ENCODE measurements at places on chromosomes 5 and 9. TPM values are rescaled to one million over a fixed set of nuclear protein-coding genes. Genes with fewer than 3 reads are reported as not detected.

The KIF27 gene
- total RNA-seq: 2.2 TPM

The SAXO1 gene
- total RNA-seq: not detected

The CDKN2B gene
- 0.19 TPM for total RNA-seq

The SPINK5 gene
- not detected for total RNA-seq

The SH2D3C gene
- total RNA-seq: 23.5 TPM

The ANKRD18B gene
- total RNA-seq: not detected

The SIT1 gene
- 84.9 TPM for total RNA-seq

The MCTP1 gene
- 21.5 TPM for total RNA-seq

The OMD gene
- total RNA-seq: not detected

The ARL14EPL gene
- not detected for total RNA-seq

The VLDLR gene
- total RNA-seq: 0.92 TPM

The PLPP7 gene
- 0.72 TPM for total RNA-seq

DNA sequence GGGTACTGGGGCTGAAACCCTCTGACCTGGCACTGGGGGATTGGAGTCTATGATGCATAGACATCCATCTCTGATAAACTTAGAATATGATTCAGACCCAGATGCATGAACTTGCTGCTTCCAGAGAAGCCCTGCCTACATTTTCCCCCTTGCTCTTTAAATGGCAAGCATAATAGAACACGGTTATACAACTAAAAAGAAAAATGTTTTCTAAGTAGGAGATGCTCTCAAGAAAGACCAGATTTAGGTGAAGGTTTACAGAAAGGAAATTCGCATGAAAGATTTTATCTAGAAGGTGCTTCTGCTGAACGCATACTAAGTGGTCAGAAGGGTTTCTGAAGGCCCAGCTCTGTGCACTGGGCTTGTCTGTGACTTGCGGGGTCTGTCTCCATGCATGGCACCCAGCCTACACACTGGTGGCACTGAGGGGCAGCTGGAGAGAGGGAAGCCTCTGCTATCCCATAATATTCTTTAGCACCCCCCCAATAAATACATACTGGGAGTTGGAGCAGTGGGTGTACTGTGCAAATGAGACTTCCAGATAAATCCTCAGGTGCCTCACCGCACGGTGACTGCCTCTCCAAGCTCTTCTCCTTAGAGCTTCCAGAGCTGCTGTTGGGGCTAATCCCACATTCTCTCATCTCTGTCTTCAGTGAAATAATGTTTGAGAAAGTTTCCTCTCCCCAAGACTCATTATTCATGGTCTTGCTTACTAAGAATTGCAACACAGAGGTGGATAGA lies 114.6 kb downstream of the FSTL4 start:
- no peak for DNase-seq

GRCh38 chr9:116952436-116952810 lies 265.3 kb downstream of the TRIM32 start:
- DNase-seq: no peak

DNA sequence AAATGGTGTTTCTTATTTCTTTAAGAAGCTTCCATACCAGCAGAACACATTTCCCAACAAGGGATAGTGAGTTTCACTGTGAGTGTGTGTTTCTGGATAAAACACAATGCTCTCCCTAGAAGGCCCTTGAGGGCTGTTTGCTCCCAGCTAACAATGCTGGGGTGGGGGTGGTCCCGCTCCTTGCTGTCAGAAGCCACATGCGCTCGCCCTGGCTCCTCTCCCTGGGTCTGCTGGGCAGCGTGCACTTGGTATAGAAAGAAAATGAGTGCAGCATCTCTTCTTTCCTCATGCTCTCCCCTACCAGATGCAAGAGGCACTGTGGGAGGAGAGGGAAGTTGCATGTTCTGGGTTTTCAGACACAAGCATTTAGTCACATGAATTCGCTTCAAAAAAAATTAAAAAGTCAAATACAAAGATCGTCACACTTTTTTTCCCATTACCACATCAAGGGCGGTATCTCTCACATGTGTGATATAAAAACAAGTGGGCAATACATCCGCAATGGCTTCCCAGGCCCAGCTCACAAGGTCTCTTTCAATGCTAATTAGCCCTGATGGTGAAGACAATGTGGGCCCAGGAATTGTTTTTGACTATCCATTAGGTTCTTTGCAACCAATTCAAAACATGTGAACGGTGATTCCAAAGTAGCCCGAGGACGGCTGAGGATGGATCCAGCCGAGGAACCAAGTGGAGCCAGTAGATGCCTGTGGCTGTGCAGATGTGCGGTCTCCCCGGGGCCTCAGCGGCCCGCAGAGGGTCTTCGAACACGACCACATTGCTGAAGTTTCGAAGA lies 603.6 kb downstream of the IRX1 start:
- no peak for DNase-seq

DNA sequence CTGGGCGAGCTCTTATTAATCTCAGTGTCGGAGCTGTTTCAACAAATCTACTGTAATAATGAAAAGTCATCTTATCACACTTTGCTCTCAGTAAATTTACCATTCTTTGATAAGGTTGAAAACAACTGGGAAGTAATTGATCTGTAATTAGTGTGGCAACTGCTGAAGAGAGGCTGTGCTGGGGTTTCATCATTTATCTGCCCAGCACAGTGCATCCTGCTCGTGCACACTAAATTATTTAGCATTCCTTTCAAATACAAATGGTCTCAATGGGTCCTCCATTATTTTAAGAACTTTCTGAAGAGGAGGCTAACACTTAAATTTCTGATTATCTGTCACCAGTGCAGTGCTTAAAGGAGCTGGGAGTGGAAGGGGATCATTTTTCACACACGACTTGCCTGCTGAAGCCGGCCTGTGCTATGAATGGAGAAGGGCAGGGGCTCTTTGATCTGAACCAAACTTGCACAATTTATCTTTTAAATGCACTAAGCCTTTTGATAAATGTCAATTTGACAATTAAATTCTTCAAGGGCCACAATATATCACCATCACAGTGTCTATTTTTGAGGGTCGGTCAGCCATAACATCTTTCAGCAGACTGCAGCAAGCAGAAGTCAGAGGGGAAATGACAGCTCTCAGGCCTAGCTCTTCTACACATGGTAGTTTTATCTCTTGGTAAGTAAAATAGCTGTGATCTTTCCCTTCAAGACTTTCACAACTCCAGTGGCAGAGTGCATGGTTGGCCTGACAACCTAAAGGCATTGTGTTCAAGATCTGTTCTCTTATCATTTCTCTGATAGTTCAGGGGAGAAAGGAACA lies 106.4 kb upstream of the EFNA5 start:
- DNase-seq: no peak

GRCh38 chr5:137743031-137743640 lies 7.2 kb upstream of the KLHL3 start:
- no peak for DNase-seq

DNA sequence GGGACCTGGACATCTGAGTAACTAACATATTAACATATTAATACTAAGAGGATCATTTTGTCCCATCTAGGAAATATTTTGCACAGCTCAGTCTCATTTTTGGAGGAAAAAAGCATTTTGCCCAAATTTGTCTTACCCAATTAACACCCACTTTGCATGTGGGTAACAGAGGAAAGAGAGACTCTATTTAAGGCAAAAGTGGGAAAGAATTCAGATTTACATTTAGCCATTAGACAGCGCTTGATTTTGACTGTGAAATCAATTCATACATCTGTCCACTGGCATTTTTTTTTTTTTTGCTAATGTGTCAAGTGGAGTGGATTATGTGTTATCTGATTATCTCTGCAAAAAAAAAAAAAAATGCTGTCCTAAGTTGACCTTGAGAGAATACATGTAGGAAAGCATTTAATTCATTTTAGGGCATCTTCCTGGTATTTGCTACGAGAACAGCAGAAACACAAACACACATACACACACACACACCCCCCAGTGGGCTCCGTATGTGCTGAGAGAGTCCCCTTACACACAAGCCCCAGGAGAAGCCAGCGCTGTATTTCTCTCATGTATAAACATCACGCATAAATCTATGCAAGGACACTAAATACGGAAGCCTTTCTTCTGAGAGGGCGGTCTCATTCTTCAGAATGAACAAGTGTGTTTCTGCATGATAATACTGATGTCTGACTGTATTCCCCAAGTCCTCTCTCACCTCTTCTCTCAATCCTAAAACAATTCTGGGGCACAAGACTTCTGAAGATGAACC lies 202.0 kb upstream of the KLF9 start:
- DNase-seq: no peak

DNA sequence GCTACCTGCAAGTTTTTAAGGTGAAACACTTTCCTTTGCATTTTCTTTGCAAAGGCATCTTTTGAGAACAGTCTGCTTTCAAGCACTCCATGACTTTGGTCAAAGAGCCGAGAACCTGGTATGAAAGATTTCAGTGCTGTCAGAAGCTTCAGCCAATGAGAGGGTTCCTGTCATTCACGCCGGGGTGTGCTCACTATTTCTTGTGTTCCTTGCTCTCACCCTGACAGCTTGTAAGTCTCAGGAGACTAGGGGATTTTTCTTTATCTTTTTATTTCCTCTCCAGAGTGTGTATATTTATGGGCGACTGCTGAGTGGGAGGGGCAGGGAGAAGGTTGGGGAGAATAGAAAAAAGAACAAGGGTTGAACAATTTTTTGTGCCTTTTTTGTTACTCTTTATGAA lies 334.0 kb downstream of the PSAT1 start:
- no peak for DNase-seq

DNA sequence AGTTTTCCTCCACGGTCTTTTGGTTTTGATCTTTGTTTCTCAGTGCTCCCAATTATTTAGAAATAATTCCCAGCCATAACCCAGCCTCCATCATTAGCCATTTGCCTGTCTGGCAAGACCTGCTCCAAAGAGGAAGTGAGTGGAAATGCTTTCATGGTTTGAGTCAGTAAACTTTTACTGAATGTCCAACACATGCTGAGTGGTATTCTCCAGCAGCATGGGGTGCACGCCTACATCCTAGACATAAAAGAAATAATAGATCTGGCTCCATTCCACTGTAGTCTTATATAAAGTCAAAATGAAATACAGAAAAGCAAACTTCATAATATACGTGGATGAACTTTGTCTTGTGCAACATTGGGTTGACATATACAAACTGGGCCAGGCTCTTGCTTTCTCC lies 757.2 kb downstream of the TLE1 start:
- no peak for DNase-seq

GRCh38 chr5:143682246-143682905 lies 129.6 kb upstream of the HMHB1 start:
- DNase-seq: no peak

DNA sequence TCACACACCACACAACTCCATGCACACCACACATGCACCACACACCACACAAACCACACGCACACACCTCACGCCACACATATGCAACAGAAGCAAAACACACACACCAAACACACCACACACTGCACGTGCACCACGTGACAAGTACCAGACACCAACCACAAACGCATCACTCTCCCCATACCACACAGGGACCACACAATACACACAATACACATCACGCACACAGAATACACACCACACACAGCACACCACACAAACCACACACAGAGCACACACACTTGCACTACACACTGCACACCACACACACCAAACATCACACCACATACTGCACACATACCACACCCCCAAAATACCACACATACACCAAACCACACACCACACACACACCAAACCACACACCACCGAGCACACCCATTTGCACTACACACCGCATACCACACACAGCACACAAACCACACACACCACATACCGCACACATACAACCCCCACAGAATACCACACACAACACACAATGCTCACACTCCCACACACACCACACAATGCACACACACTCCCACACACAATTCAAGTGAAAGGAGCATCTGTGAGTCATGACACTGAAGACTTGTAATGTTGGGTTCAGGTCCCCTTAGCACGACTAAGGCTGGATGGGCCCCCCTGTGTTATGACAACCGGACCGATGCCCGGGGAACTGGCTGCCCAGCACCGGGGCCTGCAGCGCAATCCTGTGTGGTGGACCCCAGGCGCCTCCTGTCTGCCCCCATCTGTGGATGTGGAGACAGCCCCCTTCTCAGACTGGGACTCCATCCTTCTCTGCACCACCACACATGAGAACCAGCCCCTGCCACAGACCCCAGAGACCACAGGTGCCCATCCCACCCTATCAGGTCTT lies 6.0 kb upstream of the ZDHHC11 start:
- no peak for DNase-seq

DNA sequence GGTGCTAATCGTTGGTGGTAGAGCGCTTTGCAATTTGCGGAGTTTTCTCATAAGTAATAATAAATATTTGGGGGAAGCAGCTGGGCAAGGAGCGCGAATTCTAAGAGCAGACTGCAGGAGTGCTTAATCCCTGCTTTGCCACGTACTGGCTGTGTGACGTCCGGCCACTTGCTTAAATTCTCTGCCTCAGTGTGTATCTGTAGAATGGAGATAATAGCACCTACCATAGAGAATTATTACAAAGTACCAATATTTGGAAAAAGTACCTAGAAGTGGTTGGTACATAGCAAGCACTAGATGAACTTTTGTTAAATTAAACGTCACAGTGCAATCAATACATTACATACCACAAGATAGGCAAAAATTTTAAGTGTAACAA lies 598 bp upstream of the TMED7 start:
- DNase-seq: no peak

DNA sequence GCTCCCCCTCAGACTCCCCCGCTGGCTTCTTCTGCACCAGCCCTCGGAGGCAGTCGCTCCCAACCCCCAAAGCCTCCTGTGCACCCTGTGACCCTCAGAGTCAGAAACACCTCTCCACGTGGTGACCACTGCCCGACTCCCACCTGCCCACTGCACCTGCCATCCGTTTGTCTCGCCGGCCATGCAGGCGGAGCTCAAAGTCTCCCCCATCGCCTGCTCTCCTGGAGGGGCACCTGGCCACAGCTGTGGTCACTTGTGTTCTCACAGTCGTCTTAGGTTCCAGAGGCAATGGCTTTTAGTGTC lies 38.2 kb downstream of the MRPL36 start:
- DNase-seq: no peak

- peak; percentile 92 for DNase-seq
Measured at GRCh38 chr5:69042915-69043654, 50.7 kb upstream of the SLC30A5 start.

DNA sequence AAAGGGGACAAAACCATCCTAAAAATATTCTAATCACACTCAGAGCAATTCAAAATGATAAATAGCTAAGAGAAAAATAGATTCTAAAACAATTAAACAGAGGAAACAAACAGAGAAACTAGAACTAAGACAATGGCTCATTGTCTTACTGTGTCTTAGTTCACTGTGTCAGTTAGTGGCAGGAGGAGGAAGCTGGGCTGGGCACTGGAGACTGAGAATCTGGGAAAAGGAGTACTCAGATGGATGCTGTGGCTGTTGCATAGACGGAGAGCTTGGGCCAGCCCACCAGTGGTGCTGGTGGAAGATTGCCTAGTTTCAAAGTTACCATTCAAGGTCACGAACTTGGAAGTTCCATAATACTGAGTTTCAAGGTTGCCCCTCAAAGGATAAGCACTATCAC lies 94.7 kb upstream of the IFNK start:
- DNase-seq: no peak

Measured in GM12878 (cell line).